ENCODE measurements at places on chromosomes 6 and 20.

GRCh38 chr20:62507323-62507722 is 31.5 kb upstream of the GATA5 start:
- DNase-seq: no peak

- DNase-seq: no peak
Observed at GRCh38 chr6:43747784-43748183, 22.2 kb upstream of the VEGFA start.

DNA sequence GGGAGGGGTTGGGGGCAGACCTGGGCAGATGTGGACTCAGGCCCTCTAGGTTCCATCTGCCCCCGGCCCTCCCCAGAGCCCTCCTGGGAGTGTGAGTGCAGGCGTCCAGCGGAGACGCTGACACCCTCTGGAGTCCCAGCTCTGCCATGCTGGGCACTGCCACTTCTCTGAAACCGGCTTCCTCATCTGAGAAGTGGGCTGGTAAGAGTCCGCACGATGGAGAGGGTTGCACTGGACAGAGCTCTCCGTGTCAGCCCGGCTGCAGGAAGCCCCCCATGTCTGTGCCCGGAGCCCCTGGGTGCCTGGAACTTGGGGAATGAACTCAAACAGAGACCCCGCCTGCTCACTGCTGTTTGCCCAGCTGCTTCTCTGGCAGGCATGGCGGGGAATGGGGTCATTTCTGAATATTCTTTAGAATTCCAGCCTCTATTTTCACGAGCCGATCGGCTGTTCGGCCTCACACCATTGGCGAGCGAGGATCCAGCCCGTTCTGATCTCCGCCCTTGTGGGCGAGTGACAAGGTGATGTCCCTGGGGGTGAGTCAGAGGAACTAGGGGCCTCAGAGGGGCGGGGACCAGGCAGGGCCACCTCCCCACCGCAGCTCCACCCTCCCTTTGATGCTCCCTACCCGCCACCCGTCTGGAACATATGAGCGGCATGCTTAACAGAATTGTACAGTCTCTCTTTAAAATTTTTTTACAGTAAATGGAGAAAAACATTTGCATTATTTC is 47.8 kb upstream of the GATA5 start:
- no peak for DNase-seq

- no peak for DNase-seq
Observed at GRCh38 chr6:163776906-163777686, 362.6 kb downstream of the QKI start.

GRCh38 chr6:150993253-150993652 is 127.8 kb downstream of the MTHFD1L start:
- no peak for DNase-seq

GRCh38 chr6:3235486-3235885 is 8.0 kb upstream of the TUBB2B start:
- no peak for DNase-seq

DNA sequence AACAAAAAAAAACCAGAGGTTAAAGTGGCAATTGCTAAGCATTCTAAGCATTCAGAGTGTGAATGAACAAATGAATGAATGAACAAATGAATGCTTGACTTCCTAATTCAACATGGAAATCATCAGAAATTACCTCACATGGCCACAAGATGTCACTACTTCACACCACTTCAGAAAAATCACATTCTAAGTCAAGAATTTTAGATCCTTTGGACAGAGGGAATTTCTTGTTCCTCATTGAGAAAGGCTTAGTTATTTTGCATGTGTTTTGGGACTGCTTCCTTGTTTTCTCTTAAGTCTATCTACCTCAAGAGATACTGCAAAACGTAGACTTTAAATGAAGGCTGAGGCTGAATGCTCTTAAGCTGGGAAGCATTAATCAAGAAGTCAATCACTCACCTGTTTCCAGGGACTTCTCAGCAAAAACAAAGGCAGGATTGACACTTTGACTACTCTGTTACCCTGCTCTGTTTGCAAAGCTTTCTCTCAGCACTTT is 120.2 kb downstream of the MBOAT1 start:
- DNase-seq: peak; percentile 16

- DNase-seq: no peak
Observed at GRCh38 chr6:131917318-131917717, 33.9 kb downstream of the CCN2 start.

- DNase-seq: no peak
Observed at GRCh38 chr20:61933951-61934715, 131.5 kb downstream of the TAF4 start.

- DNase-seq: peak; percentile 11
Observed at GRCh38 chr20:54167909-54168872, 5.6 kb downstream of the CYP24A1 start.

DNA sequence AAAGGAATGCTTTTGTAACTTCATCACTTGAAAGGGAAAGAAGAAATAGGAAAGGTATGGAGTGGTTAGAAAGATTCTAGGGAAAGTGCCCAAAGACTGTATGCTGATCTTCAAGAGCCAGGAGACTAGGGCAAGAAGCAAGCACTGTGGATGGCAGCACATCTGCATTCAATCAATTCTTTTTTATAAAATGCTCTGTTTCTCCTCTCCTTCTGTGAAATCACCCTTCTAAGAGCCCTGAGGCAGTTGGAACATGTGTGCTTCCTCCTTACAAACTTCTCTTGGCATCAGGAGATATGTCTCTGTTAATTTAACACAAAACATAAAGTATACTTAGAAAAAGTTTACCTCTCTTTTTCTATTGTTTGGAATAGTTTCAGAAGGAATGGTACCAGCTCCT is 1162.2 kb upstream of the GJE1 start:
- no peak for DNase-seq

DNA sequence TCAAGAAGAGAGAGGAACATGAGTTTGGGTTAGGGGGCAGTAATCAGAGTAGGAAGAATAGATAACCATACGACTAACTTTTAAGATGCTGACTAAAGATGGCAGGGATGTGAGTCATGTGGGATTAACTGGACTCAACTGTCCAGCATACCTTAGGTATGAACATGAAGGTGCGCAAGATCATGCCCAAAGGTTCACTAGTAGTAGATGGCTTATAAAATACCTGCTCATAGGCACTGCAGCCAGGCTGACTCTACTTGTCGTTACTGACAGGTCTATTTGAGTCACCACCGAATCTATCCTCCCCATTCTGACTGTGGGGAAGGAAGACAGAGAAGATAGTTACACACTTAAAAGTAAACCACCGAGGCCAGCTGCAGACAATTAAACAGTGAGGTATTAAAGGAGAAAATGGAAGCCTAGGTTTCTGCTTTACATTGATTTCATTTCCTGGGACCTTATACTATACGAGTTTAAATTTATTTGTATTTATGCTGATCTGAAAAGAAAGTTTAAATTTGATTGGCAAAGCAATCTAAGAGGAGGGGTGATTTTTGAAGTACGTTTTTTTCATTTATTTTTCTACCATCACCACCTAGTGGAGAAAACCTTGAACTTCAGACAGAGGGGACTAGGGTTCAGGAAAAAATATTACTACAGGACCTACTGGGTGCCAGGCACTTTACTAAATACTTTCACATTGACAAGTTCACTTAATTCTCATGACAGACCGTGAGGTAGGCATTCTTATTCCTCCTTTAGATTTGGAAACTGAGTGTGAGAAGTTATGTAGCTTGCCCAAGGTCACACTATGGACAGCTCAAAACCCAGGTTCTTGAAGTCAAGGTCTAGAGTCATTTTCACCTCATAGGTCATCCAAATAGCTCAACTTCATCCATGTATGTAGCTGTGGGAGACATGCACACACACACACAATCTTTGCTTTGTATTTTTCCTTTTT is 4.0 kb upstream of the WRNIP1 start:
- no peak for DNase-seq

- DNase-seq: no peak
Observed at GRCh38 chr20:63532449-63532971, 4.7 kb downstream of the PTK6 start.

GRCh38 chr6:116217069-116217468 is 36.8 kb downstream of the TSPYL4 start:
- peak; percentile 10 for DNase-seq

GRCh38 chr6:154379585-154379984 is 23.0 kb upstream of the IPCEF1 start:
- DNase-seq: no peak

- no peak for DNase-seq
Observed at GRCh38 chr6:56742122-56742791, 99.6 kb upstream of the DST start.

GRCh38 chr6:128069188-128069587 is 168.3 kb upstream of the THEMIS start:
- no peak for DNase-seq

DNA sequence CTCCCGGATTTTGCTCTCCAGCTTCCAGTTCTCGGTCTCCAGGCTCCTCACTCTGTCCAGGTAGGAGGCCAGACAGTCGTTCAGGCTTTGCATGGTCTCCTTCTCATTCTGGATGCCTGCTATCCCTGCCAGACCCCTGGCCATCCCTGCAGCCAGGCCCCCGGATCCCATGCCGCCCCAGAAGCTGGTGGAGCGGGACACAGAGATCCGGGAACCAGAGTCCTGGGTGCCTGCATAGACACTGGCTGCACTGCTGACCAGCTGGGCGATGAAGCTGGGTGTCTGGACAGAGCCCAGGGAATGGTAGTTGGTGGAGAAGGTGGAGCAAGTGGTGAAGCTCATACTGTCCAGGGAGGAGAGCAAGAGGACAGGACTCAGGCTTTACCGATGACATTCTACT is 2.9 kb upstream of the CALHM6 start:
- no peak for DNase-seq

DNA sequence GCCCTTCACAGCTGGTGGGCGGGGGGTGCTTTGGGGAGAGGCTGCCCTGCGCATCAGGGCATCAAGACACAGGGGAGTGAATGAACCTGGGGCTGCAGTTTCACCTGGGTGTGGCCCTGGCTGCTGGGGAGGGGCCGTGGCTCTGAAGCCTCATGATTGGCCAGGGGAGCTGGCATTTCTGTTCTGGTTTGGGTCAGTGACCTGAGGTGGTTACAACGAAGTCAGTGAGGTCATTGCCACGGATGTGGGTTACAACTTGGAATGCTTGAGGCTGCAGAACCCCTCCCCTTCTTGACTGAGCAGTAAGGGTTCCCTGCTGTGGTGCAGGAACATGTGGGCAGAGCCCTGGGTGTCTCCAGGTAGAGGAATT is 3.0 kb downstream of the TCEA2 start:
- DNase-seq: no peak

DNA sequence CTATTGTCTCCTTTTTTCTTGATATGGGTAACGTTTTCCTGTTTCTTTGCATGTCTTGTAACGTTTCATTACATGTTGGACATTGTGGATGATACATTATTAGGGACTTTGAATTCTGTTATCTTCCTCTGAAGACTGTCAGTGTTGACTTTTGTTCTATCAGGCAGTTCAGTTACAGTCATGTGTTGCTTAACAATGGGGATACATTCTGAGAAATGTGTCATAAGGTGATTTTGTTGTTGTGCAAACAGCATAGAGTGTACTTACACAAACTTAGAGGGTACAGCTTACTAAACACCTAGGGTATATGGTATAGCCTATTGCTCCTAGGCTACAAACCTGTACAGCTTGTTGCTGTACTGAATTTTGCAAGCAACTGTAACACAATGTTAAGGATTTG is 64.7 kb downstream of the AK9 start:
- no peak for DNase-seq

GRCh38 chr6:77362055-77362454 is 101.2 kb downstream of the HTR1B start:
- no peak for DNase-seq

DNA sequence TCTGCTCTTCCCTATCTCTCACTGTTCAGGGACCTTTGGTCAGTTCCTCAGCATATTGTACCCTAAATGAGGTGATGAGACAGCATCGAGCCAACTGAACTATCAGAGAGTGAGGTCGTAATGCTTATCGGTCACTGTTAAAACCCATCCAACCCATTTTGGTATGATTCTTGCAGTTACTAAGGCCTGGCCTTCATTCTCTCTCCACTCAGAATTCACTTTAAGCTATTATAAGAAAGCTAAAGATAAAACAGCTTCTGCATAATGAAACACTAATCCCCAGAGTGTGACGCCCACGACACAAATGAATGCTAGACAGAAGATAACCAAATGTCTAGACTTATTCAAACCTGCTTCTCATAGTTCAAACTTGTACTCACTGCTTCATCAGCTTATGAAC is 175.8 kb downstream of the GMPR start:
- no peak for DNase-seq

GRCh38 chr6:11810854-11811643 is 32.4 kb upstream of the ADTRP start:
- DNase-seq: no peak

GRCh38 chr20:62010551-62011402 is 54.9 kb downstream of the TAF4 start:
- DNase-seq: no peak

GRCh38 chr6:44897316-44897715 is 430.8 kb upstream of the RUNX2 start:
- no peak for DNase-seq

DNA sequence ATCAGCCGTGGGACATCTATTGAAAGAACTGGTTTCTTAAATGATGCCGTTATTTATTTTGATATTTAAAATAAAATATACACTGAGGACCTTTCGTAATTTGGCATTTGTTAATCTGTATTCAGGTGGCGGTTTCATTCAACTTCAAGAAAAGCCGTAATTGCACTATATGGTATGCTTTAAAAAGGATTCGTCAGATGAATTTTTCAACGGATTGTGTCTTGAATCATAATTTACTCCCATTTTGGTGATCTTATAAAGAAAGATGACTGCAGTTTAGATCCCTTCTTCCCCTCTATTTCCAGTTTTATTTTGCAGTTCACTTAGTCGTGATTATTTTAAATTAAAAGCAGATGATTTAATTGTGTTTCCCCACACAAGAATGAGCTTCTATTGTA is 761 bp downstream of the KLHL32 start:
- DNase-seq: no peak

- DNase-seq: no peak
Observed at GRCh38 chr6:163066200-163066599, 338.4 kb downstream of the PACRG start.

GRCh38 chr6:104462811-104463599 is 396.7 kb downstream of the HACE1 start:
- DNase-seq: no peak

GRCh38 chr6:167270499-167271311 is 20.4 kb upstream of the UNC93A start:
- DNase-seq: no peak

GRCh38 chr6:167664678-167665660 is 161.7 kb upstream of the AFDN start:
- DNase-seq: no peak

DNA sequence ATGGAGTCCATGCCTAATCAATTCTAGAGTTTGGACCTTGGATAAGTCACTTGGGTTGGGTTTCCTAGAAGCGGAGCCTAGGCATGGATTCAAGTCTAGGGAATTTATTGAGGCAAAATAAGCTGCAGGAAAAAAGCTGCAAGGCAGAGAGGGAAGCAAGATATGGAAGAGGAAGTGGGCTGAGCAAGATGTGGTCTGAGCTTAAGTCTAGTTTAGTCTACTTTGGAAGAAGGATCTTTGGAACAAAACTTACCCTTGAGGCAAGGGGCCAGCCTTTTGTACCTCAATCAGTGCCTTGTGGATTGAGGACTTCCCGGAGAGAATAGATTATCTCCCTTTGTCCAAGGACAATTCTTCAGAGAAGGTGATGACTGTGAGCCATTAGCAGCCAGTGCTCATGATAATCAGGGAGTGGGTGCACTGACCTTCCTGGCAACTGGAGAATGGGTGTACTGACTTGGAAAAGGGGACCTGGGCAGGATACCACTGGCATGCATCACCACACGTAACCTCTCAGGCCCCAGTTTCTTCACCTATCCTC is 10.9 kb downstream of the ZSCAN9 start:
- DNase-seq: no peak

- no peak for DNase-seq
Observed at GRCh38 chr20:49644980-49645565, 68.6 kb downstream of the B4GALT5 start.

Measured in DMS153 (cell line).